MG63 (cell line): ENCODE measurements at places on chromosomes 6 and 20. TPM values are rescaled to one million over a fixed set of nuclear protein-coding genes. Genes with fewer than 3 reads are reported as not detected.
A peak's percentile ranks its signal among the peaks of the same experiment; 100 is the strongest.

Gene ULBP2
- 2.2 and 7.4 TPM in 2 replicates for total RNA-seq

GRCh38 chr20:32112841-32113240 is 3.3 kb downstream of the TM9SF4 start:
- DNase-seq: no peak

DNA sequence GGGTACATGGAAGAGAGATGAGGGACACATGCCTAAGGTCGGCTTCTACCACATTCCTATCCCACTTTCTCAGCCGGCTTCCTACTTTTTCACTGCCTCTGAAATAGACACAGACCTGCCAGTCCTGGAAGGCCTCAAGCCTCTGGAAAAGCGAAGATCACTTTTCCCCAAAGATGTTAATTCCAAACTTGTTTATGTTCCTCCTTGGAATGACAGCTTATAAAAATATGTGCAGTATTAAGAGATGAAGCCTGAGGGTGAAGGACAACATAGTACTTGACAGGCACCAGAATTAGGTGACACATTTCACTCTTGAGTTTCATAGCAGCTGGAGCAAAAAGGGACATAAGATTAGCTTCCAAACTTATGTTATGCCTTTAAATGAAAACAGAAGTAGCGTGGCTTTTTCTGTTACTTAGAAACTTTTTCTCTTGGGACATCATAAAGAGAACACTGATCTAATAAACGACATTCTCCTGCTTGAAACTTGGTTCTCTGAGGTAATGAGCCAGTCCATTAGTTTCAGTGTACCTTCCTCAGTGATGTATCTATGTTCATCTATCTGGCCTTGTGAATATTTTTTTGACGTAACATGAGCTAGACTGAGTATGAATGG is 25.3 kb downstream of the FOXO3 start:
- no peak for DNase-seq

Gene KIAA0408
- total RNA-seq: not detected in 2 replicates

DNA sequence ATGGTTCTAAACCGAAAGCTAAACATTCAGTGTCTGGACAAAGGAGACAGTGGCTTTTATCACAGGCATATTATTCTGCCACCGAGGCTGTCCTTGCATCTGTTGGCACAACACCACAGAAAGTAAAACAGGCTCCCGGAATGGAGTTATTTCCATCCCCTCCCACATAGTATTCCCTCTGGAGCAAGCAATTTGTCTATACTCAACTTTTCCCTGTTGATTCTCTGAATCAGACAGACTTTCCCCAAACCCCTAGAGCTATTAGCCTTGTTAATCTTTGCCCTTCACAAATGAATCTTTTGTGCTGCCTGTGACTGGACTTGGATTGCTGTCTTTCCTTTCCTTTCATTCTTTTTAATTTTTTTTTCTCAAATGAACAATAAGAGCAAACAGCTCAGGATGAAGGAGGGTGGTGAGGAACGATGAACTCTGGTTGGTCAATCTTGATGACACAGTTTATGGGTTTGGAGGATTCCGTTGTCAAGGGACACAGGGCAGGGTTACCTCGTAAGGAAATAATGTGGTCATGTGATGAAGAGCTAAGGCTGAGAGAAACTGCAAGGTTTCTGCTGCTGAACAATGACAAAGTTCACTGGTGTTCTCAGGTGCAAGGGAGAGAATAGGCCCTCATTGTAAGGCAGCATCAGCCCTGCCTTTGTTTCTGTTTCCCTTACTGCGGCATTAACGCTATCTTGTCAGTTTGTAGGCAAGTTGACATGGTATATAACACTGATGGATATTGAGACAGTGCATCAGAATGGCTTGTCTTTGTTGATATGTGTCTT is 275.0 kb upstream of the BMP2 start:
- no peak for DNase-seq

Gene THBD
- total RNA-seq: 0.72 and 1.4 TPM in 2 replicates

Gene ARHGAP18
- 31.7 and 37.9 TPM in 2 replicates for total RNA-seq

DNA sequence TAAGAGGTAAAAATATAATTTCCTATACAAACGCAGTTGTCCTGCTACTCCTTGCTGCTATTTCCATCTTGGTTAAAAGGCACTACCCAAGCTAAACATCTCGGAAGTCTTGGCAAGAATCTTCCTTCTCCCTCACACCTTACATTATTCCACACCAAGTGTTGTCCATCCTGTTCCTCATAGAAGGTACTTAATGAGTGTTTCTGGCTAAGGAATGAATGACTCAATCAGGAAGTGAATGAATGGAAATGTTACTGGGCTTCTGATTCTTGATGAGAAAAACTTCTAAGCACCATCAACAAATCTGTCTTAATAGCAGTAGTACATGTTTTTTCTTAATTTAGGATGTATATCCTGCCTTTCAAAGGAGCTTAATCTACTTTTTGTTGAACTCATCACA is 40.6 kb upstream of the RSPO3 start:
- DNase-seq: no peak

DNA sequence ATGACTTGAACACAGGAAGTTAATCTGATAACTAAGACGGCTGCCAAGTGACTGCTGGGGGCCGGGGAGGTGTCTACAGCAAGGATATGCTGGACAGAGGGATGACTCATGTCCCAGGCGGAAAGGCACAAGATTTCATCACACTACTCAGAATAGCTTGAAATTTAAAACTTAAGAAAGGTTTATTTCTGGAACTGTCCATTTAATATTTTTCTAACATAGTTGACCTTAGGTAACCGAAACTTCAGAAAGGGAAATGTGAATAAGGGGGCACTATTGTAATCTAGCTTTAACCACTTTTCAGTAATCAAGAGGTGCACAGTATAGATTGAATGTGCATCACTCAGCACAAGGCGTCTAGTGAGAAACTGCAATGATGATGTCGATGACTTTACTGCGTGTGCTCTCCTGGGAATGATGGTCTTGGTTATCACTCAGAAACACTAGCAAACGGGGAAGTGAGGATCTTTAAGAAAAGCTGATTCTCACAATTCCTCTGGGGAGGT is 171.5 kb downstream of the QKI start:
- peak; percentile 81 for DNase-seq

Gene ECT2L
- total RNA-seq: not detected in 2 replicates

- DNase-seq: peak; percentile 5
Observed at GRCh38 chr6:92479831-92480230, 939.5 kb downstream of the EPHA7 start.

DNA sequence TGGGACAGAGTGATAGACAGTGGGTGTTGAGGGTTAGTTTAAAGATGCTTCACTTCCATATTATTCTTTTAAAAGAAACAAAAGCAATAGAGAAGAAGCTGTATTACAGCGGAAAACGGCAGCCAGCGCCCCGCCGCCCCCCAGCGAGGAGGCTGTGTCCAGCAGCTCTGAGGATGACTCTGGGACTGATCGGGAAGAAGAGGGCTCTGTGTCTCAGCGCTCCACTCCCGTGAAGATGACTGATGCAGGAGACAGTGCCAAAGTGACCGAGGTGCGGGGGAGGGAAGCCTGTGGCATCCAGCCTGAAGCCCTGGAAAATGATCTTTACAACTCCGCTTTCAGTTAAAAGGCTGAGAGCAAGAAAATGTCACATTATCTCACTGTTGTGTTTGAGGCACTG is 100.2 kb downstream of the FIG4 start:
- no peak for DNase-seq

- no peak for DNase-seq
Observed at GRCh38 chr6:43801495-43802181, 31.6 kb downstream of the VEGFA start.

Gene FAM184A
- total RNA-seq: 0.13 TPM in 1 of 2 replicates, not detected in the other

DNA sequence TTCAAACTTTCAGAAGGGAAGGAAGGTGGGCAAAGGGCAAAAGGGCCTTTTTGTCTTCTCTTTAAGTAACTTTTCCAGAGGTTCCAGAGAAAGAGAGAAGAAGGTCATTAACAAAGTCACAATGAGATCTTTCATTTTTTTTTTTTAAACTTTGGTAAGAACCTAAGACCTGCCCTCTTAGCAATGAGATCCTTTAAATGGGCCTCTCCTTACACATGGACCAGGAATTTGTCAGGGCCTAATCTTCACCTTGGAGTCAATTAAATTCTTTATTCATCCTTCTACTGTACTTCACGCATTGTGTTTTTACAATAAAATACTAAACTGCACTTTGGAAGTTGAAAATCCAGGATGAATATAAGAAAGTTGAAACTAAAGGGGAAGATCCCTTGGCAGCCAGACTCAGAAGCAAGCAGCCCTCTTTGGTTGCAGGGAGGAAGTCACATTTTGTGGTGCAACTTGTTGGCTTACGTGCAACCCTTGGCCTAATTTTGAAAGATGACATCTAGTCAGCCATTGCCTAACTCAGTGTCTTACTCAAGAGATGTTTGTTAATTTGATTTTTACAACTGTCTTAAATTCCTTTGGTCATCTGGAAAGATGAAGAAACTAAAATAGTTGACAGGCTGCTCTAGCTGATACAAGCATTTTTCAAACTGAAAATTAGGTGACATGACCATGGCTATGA is 11.9 kb upstream of the TMEM170B start:
- no peak for DNase-seq

- DNase-seq: peak; percentile 59
Observed at GRCh38 chr6:45724511-45724910, 291.1 kb downstream of the CLIC5 start.

DNA sequence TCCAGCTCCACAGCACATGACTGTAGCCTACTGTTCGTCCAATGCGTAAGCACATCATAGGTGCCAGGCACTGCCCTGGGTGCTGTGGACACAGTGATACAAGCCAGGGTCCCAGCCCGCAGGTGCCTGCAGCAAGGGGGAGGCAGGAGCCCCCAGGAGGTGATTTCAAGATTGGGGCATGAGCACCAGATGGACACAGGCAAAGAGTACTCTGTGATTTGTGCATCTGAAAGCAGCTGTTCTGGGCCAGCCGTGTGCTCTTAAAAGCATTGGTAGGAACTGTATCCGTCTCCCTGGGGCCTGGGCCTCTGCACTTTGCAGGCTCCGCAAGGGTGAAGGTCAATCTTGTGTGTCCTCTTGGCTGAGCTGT is 149.8 kb downstream of the SYCP2 start:
- DNase-seq: no peak

GRCh38 chr6:119536666-119537065 is 187.1 kb upstream of the MAN1A1 start:
- DNase-seq: no peak

Gene STMND1
- total RNA-seq: not detected in 2 replicates
